Mesendoderm (in vitro differentiated cells): ENCODE measurements at places on chromosomes 1 and 21.
A peak's percentile ranks its signal among the peaks of the same experiment; 100 is the strongest.

- H3K4me1 ChIP-seq = peaks cover 2% of the 10 kb centered on the region
- no peaks in the 10 kb centered on the region for H3K36me3 ChIP-seq
- no peak overlapping the region for H3K27ac ChIP-seq
Measured at GRCh38 chr1:23548704-23549143, 10.6 kb downstream of the ID3 start.

GRCh38 chr1:12080773-12081556, 17.9 kb downstream of the TNFRSF8 start:
- no peaks in the 10 kb centered on the region for H3K27me3 ChIP-seq
- no peak overlapping the region for H3K4me3 ChIP-seq
- no peaks in the 10 kb centered on the region for H3K36me3 ChIP-seq
- DNase-seq = no peak

DNA sequence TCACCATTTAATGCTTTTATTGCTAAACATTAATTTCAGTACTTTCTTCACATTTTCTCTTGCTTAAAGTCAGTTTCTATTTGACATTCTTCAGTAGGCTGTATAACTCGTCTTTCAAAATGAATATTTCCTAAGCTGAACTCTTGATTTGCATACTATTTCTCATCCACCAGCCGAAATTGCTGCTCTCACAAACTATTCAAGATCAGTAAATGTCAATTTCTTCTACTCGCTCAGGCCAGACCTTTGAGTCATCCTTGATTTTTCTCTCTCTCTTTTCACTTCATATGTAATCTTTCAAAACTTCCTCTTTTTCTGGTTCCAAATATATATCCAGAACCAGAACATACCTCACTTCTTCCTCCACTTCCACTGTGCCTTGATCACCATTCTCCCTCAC, 990.0 kb downstream of the KCNT2 start:
- H3K36me3 ChIP-seq = no peaks in the 10 kb centered on the region
- DNase-seq = no peak
- no peaks in the 10 kb centered on the region for H3K27me3 ChIP-seq
- no peak overlapping the region for H3K27ac ChIP-seq

DNA sequence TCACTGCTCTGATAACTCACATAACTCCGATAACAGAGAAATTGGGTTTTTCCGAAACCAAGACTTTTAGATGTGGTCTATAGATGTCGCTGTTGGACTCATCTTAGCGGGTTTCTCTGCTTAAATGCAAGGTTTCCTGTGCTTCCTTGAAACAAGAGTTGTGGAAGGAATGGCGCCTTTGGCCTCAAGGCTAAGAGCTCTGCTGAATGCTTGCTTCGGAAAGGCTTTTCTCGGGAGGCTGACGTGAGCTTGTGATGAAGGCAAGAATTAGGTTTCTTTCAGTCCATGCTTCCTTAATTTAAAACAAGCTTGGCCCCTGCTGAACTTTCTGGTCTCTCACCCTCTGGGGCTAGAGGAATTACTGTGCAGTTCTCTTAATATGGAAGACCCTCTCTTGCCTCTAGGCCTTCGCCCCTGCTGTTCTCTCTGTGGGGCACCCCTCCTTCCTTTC, 113.5 kb downstream of the MAP3K21 start:
- no peaks in the 10 kb centered on the region for H3K27me3 ChIP-seq
- H3K4me3 ChIP-seq = no peak overlapping the region
- DNase-seq = peak; percentile 92
- H3K4me1 ChIP-seq = peaks cover 2% of the 10 kb centered on the region
- no peak overlapping the region for H3K27ac ChIP-seq

- no peaks in the 10 kb centered on the region for H3K4me1 ChIP-seq
- H3K4me3 ChIP-seq = no peak overlapping the region
- no peaks in the 10 kb centered on the region for H3K36me3 ChIP-seq
- no peaks in the 10 kb centered on the region for H3K27me3 ChIP-seq
Measured at GRCh38 chr1:196654271-196654670, 2.4 kb downstream of the CFH start.

DNA sequence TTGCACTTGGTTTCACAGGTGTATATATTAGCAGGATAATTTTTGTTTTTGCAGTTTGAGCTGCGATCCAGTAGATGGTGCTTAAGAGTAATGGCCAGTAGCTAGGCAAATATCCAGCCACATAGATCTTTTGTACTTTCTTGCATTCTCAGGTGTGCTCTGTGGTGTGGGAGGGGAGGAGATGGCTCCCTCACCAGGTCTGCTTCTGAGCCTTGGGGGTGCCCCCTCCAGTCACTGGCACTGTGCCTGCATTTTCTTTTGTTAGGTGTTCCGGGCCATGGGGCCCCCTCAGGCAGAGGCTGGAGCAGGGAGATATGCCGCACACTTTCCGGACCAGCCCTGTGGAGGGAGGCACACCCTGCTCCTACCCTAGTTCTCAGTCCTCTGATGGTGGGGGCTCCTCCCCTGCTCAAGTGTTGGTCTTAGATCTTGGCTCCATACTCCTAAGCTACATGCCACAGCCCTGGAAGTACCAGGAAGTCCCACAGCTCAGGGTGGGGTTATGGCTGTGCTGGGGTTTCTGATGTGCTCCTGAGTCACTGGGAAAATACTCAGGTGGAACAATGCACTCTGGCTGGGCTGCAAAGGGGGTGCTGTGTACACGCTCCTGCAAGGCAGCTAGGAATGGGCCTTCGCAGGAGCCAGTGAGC, 197.6 kb upstream of the DMRTA2 start:
- DNase-seq = peak; percentile 58
- no peaks in the 10 kb centered on the region for H3K4me1 ChIP-seq
- H3K27me3 ChIP-seq = no peaks in the 10 kb centered on the region
- no peaks in the 10 kb centered on the region for H3K36me3 ChIP-seq
